Activated CD4-positive, alpha-beta T cell treated with anti-CD3 and anti-CD28 coated beads for 24 hours (primary cell): ENCODE measurements at places on chromosomes 7 and 10.

DNA sequence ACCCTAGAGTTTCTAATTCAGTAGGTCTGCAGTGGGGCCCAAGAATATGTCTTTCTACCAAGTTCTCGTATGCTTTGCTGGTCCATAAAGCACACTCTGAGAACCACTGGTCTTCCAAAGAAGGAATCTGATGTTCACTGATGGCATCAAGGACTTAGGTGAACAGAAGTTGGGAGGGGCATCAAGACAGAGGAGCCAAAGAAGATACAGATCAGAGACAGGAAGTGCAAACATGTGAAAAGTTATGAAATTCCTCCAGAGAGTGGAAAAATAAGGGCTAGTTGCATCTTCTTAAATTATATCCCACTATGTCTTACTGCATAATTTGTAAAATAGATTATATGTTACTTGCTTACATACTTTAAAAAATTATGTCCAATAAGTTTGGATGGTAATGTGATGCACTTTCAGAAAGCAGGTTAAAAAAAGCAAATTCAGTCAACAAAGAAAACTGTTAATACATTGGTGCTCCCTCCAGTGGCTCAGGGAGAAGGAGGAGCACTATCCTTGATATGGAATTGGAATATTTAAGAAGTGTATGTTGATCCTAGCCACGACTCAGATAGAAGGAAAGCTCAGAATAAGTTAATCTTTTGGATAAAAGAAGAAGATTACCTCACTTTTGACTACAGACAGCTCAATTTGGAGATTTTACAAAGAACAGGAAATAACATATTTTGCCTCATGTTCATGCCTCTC is 35.8 kb downstream of the CREB3L2 start:
- no peak for DNase-seq

DNA sequence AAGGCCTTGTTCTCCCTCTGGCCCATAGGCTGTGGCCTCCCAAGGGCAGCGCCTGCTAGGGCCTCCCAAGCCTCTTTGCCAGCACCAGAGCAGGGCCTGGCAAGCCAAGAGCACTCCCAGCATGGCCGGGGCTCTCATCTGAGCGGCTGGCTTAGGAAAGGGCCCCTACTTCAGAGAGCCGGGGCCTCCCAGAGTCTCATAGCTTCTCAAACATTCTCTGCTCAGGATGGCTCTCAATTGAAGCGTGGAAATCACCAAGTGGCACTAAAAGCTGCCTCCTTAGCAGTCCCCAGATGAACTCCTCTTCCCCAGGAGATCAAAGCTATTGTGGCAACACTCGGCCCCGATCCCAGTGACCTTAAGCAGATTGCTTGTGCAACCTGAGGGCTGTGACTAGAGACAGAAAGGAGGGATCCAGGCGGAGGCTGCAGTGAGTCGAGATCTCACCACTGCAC is 69.4 kb downstream of the FAM53B start:
- DNase-seq = no peak

DNA sequence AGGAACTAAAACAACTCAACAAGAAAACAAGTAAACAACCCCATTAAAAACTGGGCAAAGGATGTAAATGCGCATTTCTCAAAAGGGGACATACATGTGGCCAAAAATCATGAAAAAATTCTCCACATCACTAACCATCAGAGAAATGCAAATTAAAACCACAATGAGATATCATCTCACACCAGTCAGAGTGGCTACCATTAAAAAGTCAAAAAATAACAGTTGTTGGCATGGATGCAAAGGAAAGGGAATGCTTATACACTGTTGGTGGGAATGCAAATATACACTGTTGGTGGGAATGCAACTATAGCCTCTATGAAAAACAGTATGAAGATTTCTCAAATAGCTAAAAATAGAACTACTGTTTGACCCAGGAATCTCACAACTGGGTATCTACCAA is 60.0 kb upstream of the LANCL2 start:
- no peak for DNase-seq

GRCh38 chr10:116665541-116666125 is 44.9 kb downstream of the PNLIPRP2 start:
- DNase-seq = no peak

- DNase-seq = no peak
Measured at GRCh38 chr10:72692994-72693781, 1.2 kb downstream of the MCU start.

GRCh38 chr7:141477865-141478264 is 73.3 kb upstream of the AGK start:
- no peak for DNase-seq

DNA sequence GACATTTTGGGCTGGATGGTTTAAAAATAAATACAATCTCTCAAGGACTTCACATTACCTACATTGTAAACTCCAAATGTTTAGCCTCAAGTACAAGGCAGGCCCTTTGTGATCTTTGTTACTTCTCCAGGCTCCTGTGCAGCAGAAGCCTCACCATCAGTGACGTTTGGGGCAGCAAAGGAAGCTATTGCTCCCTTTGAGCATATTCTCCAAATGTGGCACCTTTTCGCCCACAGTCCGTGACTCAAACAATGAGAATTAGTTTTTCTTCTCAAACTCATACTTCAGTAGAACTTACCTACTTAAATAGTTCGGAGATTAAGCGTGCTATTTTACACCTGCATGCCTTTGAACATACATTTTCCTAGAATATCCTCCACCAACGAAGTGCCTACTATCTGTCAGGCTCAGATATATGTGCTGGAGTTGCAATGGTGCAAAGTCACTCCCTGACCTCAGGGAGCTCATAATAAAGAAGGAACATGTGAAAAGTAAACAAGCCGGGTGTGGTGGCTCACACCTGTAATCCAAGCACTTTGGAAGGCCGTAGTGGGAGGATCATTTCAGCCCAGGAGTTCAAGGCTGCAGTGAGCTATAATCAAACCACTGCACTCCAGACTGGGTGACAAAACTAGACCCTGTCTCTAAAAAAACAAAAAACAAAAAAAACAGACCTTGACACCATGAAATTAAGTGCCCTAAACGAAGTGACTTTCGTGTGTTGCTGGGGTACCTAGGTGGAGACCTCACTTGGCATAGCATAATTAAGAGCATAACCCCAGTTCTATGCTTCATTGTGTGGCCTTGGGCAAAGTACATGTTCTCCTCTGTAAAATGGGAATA is 1.2 kb upstream of the ABCF2 start:
- DNase-seq = no peak

DNA sequence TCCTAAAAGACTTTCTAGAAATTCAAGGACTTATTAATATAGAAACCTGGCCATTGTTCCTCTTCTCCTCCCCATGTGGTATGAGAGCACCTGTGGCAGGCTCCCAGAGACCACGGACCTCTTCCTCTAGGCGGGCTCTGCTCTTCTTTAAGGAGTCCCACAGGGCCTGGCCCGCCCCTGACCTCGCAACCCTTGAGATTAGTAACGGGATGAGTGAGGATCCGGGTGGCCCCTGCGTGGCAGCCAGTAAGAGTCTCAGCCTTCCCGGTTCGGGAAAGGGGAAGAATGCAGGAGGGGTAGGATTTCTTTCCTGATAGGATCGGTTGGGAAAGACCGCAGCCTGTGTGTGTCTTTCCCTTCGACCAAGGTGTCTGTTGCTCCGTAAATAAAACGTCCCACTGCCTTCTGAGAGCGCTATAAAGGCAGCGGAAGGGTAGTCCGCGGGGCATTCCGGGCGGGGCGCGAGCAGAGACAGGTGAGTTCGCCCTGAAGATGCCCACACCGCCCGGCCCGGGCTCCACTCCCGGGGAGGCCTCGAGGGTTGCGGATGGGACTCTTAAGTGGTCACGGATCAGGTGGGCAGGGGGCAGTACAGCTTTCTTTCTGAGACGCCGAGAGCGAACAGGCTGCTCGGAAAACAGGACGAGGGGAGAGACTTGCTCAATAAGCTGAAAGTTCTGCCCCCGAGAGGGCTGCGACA is at the start of gene SLC26A4:
Gene SLC26A4 (plus strand): TSS at position 448 of the 700 bp plus-strand sequence. CDS start 814 bp downstream, outside the sequence.
- DNase-seq = peak; percentile 23

DNA sequence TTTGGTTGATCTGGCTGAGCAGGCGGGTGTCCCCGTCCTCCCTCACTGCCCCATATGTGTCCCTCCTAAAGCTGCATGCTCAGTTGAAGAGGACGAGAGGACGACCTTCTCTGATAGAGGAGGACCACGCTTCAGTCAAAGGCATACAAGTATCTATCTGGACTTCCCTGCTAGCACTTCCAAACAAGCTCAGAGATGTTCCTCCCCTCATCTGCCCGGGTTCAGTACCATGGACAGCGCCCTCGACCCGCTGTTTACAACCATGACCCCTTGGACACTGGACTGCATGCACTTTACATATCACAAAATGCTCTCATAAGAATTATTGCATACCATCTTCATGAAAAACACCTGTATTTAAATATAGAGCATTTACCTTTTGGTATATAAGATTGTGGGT is 26.9 kb upstream of the TRIM56 start:
- peak; percentile 38 for DNase-seq

- no peak for DNase-seq
Measured at GRCh38 chr10:71308985-71309384, 10.1 kb upstream of the SLC29A3 start.

- DNase-seq = no peak
Measured at GRCh38 chr7:1700086-1700485, 30.0 kb downstream of the ELFN1 start.

GRCh38 chr10:73432646-73433537 is 469 bp downstream of the MSS51 start:
- no peak for DNase-seq

- no peak for DNase-seq
Measured at GRCh38 chr10:86178401-86179152, 188.0 kb downstream of the GRID1 start.

GRCh38 chr10:130470973-130471372 is 334.8 kb downstream of the GLRX3 start:
- DNase-seq = no peak

- no peak for DNase-seq
Measured at GRCh38 chr7:157017603-157018327, 7.3 kb upstream of the MNX1 start.

GRCh38 chr7:2483494-2483893 is 7.3 kb upstream of the GRIFIN start:
- no peak for DNase-seq

- DNase-seq = no peak
Measured at GRCh38 chr7:66634816-66635215, 6.1 kb downstream of the KCTD7 start.

DNA sequence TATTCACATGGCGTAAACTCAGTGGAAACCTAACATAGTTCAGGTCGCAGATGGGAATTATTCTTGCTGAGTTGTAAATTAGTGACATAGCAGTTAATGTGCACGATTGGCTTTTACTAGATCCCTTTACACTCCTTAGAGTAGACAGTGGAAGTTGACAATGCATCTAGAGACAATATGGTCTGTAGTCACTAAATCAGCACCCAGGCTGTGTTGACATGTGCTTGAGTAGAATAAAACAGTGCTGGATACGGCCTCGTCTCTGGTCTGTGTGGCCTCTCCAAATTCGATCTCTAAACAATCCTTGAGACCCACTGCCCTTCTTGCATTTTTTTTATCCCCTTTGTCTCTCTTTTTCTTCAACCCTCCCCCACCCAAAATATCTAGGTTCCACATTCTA is 615.7 kb downstream of the SORCS1 start:
- no peak for DNase-seq

DNA sequence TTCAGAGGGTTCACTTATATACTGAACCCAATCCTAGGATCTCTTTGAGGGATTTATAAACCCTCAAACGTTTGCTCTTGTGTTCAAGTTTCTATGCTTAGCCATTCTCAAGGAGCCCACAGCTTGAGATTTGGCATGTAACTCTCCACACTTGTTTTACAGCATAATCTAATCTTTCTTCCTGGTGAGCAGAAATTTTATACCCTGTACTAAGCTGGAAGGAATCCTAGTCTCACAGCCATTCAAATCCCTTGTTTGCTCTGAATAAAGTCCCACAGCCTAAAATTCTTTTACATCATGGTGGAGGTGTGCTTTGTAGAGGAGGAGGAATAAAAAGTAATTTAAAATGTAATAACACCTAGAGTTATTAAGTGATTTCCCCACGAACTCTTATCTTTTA is 5.3 kb upstream of the AGR2 start:
- no peak for DNase-seq

- no peak for DNase-seq
Measured at GRCh38 chr10:60542657-60543056, 153.0 kb upstream of the ANK3 start.

DNA sequence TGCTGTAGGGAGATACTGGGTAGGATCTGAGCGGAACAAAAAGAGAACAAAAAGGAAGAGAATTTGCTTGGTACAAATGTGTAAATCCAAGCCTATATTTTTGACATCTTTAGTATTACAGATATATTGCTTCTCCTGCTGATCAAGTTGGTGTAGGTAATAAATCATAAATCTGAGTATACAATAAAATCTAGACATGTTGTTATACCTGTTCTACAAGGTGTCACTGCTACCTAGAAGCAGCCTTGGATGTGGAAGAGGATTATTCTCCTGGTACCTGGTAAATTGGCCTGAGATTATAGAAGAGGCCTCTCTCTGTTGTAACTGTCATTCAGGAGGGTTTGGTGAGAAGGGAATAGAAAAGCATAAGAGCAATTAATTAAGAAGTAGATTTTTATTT is 89.9 kb upstream of the LSM8 start:
- DNase-seq = no peak

- no peak for DNase-seq
Measured at GRCh38 chr10:122532601-122533296, 27.8 kb upstream of the DMBT1 start.
